ENCODE measurements at places on chromosomes 11 and 22. TPM values are rescaled to one million over a fixed set of nuclear protein-coding genes. Genes with fewer than 3 reads are reported as not detected.

Gene SOX6
- polyA plus RNA-seq: 21.7 TPM

Gene MRGPRE
- polyA plus RNA-seq: not detected

Gene PTGDR2
- polyA plus RNA-seq: 0.82 TPM

GRCh38 chr11:521177-521688 lies 14.1 kb downstream of the HRAS start:
- no peak for DNase-seq

- no peak for DNase-seq
Observed at GRCh38 chr11:70641369-70641768, 243.0 kb downstream of the CTTN start.

DNA sequence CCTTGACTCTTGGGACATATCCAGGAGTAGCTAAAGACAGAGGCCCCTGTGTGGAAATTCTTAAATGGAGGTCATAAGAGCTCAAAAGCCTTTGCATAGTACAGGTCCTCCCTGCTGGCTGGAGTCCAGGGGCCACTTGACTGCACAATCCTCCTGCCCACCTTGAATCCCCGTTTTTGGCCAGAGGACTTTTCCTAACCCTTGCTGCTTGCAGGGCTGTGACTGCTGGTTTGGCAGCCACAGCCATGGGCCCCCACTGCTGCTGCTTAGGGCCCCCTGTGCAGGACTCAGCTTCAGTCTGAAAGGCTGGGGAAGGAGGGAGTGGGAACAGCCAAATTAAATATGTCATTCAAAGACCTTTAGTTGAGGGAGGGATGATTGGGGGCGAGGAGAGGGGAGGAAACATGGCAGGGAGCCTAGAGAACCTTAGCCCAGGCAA lies 33.4 kb downstream of the ARHGAP1 start:
- no peak for DNase-seq

- DNase-seq: peak; percentile 81
Observed at GRCh38 chr22:44211946-44212930, 31.5 kb downstream of the PARVG start.

- no peak for DNase-seq
Observed at GRCh38 chr22:45314054-45314721, 4.5 kb downstream of the FAM118A start.

- no peak for DNase-seq
Observed at GRCh38 chr11:31895926-31896325, 84.8 kb upstream of the PAX6 start.

DNA sequence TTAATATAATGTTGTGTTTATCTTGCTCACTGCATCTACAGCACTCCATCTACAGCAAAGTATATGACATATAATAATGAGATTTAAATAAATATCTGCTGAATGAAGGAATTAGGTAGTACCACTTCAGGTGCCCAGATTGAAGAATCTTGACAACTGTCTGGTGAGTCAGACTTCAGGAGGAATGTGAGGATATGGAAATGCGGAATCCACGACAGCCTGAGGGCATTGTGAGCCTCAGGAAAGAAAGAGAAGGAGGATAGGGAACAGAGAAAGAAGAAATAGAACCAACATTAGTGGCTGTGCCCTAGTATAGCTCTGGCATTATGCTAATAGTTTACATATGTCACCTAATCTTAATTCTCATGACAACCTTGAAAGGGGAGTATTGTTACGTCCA lies 304.4 kb downstream of the AASDHPPT start:
- DNase-seq: no peak

GRCh38 chr11:215581-216037 lies 8.1 kb downstream of the RIC8A start:
- no peak for DNase-seq

DNA sequence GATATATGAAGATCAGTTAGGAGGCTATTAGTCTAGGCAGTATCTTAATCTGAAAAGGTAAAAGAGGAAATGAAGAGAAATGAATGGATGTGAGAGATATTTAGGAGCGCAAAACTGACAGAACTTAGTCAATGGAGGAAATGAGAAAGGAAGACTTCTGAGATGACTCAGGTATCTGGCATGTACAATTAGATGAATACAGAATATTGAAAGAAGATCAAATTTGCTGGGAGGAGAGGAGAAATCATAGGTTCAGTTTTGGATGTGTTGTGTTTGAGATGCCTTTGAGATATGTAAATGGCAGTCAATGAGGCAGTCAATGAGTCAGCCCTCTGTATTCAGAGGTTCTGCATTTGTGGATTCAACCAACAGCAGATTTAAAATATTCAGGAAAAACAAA lies 42.9 kb upstream of the GAB2 start:
- DNase-seq: no peak

GRCh38 chr11:112366012-112366411 lies 105.4 kb upstream of the PLET1 start:
- no peak for DNase-seq

Measured in muscle of leg (tissue), 16 donors.